ENCODE measurements at places on chromosomes 6 and 20.

GRCh38 chr6:15654250-15654649 lies 8.6 kb downstream of the DTNBP1 start:
- no peak for DNase-seq

GRCh38 chr6:135624402-135625295 lies 127.1 kb upstream of the AHI1 start:
- peak; percentile 28 for DNase-seq

- no peak for DNase-seq
These were observed 2.3 kb downstream of the PLAGL2 start for GRCh38 chr20:32205110-32205842.

DNA sequence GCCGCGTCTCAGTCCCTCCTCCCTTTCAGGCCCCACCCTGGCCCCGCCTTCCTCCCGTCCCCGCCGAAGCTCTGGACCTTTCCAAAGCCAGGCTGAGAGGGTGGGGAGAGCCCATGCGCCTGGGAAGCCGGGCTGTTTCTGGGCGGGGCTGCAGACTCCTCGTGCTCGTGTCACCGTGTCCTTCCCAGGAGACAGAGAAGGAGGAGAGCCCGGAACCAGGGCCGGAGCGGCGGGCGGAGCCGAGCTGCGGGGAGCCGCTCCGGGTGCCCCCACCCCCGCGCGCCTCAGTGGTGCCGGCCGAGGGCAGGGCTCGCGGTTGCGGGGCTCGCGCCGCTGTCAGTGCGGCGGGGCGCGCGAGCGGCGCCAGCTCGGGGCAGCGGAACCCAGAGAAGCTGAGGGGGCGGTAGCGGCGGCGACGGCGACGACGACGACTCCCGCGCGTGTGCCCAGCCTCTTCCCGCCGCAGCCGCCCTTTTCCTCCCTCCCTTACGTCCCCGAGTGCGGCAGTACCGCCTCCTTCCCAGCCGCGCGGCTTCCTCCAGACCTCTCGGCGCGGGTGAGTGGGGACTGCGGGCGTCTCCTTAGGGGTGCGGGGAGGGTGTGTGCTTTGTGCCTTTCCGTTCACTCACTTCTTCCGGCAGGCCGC lies at the start of gene RALY:
RALY (plus strand) TSS at position 336 of the 646 bp plus-strand sequence. CDS start 78,164 bp downstream, outside the sequence.
- peak; percentile 97 for DNase-seq

DNA sequence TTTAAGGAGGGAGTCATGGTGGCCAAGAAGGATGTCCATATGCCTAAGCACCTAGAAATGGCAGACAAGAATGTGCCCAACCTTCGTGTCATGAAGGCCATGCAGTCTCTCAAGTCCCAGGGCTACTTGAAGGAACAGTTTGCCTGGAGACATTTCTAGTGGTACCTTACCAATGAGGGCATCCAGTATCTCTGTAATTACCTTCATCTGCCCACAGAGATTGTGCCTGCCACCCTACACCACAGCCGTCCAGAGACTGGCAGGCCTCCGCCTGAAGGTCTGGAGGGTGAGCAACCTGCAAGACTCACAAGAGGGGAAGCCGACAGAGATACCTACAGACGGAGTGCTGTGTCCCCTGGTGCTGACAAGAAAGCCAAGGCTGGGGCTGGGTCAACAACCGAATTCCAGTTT lies 115.0 kb downstream of the HFE start:
- peak; percentile 22 for DNase-seq

DNA sequence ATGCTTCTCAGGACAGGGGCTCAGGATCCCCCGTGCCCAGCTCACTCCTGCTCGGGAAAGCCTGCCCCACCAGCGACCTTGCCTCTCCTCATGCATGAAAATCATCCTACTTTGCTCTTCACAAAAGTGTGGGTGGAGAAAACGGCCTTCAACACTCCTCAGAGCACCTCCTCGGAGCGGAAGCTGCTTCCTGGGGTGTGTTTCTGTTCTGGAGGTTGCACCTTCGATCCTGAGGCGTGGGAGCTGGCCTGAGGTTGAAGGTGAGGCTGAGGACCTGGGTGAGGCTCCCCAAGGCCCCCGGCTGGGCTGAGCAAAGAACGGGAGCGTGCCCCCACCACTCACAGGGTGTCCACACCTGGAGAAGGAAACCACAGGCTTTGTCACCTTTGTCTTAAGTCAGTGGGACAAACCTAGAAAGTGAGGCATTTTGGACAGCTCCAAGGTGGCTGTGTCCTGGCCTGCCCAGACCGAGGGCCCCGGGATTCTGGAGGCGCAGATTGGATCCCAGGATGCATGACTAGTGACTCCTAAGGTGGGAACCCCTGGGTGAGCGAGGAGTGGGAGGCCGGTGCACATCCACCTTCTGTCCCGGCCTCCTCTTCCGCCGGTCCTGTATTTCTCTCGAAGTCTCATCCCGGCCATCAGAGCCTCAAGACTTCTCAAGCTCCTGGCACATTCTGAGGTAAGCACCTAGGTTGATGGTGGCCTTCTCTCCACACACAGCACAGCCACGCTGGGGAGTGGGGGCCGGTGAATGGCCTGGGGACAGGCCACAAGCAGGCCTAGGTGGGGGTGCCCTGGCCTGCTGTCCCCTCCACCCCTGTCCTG lies 104.7 kb downstream of the TMEM242 start:
- DNase-seq = no peak

DNA sequence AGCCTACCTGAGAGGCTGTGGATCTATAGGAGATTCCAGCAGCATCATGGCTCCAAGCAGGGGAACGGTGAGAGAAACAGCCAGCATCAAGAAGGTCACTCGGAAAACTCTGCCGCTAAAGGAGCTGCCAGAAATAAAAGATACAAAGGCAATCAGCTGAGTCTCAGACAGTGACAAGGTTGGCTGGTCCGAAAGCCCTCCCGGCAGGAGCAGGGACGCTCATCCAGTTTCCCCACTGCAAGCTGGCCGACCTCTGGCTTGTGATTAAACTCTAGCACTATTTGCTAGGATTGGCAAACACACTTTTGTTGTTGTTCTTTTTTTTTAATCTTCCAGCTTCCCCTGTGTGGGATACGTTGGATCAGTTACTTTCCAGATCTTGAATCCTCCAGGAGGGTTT lies 8.7 kb downstream of the APMAP start:
- no peak for DNase-seq

DNA sequence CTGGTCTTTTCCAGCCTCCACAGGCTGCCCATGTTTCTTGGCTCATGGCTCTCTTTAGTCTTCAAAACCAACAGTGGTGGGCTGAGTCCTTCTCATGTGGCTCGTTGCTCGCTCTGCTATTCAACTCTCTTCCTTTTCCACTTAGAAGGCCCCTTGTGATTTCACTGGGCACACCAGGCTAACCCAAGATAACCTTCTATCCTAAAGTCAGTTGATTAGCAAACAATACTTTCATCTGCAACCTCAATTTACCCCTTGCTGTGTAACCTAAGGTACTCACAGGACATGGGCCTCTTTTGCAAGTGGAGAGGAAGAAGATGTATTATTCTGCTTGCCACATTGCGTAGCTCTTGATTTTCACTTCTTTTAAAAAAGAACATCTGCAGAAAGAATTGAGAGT lies 79.6 kb downstream of the UTRN start:
- DNase-seq = no peak

DNA sequence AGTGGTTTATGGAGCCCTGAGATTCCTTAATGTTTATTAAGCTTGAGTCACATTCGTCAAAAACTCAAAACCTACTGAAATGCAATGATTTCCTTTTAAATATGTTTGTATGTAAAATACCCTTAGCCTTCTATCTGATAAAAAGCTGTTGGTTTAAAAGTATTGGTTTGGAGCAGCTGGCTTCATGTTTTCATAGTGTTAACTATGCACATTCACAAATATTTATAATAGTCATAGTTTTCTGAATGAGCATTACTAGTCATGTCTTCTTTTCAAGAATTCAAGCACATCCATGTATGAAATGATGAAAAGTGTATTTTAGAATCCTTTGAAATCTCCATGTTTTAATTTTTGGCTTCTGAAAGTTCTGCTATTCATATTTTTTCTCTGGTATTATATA lies 558.6 kb downstream of the UTRN start:
- no peak for DNase-seq

DNA sequence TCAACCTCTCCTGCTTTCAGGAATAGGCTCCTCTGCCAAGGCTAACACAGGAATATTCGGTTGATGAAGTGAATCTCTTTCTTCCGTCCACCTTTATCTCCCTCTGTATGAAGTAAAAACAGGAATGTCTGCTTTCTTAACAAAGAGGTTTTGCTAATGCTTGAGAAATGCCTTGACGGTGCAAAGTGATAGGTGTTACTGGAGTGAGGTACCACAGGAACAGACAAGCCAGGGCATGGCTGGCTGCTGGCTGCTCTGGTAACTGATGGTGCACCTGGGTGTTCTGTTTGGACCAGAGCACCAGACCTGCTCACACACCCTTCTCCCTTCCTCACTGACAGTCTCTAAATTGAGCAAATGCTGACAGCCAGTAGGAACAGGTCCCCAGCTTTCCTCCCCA lies 174.0 kb upstream of the FBXL4 start:
- DNase-seq = no peak

DNA sequence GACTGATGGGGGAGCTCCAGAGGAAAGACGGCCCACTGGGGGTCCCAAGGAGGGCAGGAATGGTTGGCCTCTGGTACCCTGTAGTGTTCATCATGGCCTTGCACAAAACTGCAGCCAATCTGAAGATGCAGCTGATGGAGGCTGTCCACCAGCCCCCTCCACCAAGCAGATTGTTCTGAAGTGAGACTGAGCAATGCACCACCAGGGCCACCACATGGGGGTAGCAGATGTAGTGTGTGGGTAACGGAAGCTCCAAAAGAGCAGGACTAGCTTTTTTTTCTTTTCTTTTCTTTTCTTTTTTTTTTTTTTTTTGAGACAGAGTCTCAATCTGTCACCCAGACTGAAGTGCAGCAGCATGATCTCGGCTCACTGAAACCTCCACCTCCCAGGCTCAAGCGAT lies 181.0 kb upstream of the MYLIP start:
- no peak for DNase-seq

- no peak for DNase-seq
These were observed 144.0 kb downstream of the SIM1 start for GRCh38 chr6:100320686-100321085.

GRCh38 chr6:33248643-33248931 lies 23.1 kb downstream of the VPS52 start:
- DNase-seq = no peak

GRCh38 chr6:3348821-3349220 lies 90.1 kb downstream of the PSMG4 start:
- DNase-seq = no peak

- DNase-seq = no peak
These were observed 5.5 kb downstream of the RWDD2A start for GRCh38 chr6:83198486-83199172.

DNA sequence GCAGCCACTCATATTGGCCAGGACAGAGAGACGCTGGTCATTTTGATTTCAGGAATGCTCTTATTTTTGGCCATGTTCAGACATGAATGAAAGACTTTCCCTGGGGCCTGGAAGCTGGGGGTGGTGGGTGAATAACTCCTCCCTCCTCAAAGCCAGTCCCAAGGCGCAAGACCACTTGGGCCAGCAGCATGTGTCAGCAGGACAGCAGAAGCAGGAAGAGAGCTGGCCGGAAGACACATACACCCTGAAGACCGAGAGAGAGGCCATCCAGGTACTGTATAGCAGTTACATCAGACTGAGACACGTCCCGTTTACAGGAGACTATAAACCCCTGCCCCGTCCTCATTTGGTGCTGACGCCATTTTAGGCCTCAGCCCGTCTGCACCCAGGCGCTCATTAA lies 29.2 kb upstream of the ULBP3 start:
- DNase-seq = no peak

All from activated CD8-positive, alpha-beta T cell treated with anti-CD3 and anti-CD28 coated beads, Interleukin-2, amount 10 ng/mL, durations not matched to agents 7 days and 5 days (primary cell).